ENCODE measurements at places on chromosomes 1 and 21.

DNA sequence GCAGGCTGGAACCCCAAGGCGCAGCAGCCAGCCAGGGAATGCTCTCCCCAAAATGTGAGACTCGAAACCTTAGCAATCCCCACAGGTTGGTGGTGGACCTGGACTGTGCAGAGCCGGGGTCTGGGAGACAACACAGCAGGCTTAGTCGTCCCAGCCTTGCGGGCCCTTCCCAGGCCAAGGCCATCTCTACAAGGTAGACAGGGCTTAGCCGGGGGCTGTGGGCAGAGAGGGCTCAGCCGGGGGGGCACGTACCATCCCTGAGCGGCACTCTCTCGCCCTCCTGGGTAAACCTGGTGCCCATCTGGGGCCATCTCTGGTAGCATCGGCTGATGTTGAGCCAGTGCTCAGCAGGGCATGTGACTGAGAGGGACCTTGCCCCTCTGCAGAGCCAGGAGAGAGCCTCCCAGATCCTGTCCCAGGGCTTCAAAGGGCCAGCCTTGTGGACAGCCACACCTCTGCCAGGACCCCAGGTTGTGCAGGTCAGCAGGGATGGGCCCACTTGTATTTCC is 2.2 kb upstream of the ACTRT2 start:
- no peak for DNase-seq

GRCh38 chr1:119353836-119354235 is 14.7 kb upstream of the HAO2 start:
- DNase-seq, result no peak

- DNase-seq, result no peak
These were observed 1.0 kb upstream of the HAO2 start for GRCh38 chr1:119367432-119368124.

DNA sequence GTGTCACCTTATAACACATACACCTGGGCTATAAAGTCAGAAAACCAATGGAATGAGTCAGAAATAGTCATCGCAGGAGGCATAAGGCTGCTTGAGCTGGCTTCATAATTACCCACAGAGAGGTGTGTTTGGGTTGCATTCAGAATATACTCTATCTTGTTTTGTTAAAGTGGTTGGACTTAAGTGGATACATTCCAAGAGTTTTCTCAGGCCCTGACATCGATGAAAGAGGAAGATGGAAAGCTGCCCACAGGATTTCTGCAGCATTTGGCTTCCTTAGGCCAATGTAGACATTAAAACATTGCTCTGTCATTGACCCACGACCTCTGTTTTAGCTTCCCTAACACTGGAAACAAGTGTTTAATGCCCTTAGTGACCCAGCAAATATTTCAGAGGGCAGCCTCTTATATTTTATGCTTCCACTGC is 18.6 kb upstream of the BCL10 start:
- no peak for DNase-seq

DNA sequence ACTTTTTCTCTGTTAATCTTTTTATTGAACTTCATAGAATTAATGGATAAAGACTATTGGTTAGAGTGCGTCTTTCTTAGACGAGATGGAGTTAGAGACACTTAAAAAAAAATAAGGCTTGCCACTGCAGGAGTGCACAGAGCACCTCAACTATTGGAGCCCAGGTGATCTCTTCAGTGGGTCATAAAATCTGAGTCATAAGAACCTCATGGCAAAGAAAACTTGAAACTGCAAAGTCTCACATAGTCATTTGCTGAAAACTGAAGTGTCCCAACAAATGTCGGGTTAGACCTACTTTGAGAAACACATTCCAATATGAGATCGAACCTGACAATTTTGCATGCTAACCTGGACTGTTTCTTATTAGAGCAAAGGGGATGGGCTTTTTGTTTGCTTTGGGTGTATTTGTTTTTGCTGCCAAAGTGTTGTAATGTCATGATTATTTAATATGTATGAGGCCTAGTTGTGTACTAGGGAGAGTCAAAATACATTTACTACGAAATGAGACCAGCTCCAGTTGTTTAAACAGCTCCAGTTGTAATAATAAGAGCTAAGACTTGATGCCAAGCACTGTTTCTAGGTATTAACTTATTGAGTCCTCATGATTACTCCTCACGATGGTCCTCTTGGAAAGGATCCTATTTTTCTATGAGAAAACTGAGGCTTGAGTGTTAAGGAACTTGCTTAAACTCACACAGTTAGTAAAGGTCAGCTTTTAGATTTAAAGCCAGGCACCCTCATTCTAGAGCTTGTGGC is 65.1 kb downstream of the DDR2 start:
- DNase-seq, result no peak

- DNase-seq, result peak; percentile 16
These were observed 68.5 kb downstream of the GIPC2 start for GRCh38 chr1:78114034-78114956.

DNA sequence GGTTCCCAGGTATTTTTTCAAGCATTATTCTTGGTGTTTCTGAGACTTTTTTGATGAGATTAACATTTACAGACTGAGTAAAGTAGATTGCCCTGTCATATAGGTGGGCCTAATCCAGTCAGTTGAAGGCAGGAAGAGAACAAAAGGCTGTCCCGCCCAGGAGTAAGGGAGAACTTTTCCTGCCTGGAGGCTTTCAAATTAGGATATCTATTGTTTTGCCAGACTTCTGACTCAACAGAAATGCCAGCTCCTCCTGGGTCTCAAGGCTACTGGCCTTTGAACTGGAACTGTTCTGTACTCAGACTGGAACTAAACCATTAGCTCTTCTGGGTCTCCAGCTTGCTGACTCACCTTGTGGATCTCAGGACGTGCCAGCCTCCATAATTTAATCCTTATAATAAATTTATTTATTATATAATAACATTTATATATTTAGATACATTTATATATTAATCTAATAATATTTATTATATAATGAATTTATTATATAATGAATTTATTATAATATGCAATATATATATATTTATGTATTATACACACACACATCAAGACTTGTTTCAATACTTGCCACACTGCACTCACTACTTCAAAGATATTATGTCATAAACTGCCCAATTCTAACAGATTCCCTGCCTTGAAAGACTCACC is 510.8 kb upstream of the B3GALT2 start:
- no peak for DNase-seq

- no peak for DNase-seq
These were observed 82.6 kb upstream of the EDEM3 start for GRCh38 chr1:184836934-184837895.

- DNase-seq, result no peak
These were observed 40.1 kb upstream of the SLC5A9 start for GRCh38 chr1:48182439-48182838.

GRCh38 chr1:198575798-198576641 is 35.5 kb upstream of the ATP6V1G3 start:
- no peak for DNase-seq

DNA sequence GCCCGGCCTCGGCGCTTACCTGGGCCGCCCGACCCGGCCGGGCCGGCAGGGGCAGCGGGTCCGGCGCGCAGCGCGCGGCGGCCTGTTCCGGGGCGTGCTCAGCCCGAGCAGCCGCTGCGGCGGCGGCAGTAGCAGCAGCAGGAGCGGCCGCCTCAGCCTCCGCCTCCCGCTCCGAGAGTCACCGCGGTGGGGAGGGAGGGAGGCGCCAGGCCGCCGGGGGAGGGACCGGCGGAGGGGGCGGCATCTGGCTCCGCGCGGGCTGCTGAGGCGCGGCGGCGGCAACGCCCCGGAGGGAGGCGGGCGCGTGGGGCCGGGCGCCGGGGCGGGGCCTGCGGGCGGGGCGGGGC is at the start of gene CTNNBIP1:
Gene CTNNBIP1, minus strand, starts transcription at position 194 of the 347 bp plus-strand sequence. CDS start 38,205 bp downstream, outside the sequence.
- DNase-seq, result no peak

GRCh38 chr1:58227604-58228003 is 318.9 kb downstream of the OMA1 start:
- DNase-seq, result no peak

DNA sequence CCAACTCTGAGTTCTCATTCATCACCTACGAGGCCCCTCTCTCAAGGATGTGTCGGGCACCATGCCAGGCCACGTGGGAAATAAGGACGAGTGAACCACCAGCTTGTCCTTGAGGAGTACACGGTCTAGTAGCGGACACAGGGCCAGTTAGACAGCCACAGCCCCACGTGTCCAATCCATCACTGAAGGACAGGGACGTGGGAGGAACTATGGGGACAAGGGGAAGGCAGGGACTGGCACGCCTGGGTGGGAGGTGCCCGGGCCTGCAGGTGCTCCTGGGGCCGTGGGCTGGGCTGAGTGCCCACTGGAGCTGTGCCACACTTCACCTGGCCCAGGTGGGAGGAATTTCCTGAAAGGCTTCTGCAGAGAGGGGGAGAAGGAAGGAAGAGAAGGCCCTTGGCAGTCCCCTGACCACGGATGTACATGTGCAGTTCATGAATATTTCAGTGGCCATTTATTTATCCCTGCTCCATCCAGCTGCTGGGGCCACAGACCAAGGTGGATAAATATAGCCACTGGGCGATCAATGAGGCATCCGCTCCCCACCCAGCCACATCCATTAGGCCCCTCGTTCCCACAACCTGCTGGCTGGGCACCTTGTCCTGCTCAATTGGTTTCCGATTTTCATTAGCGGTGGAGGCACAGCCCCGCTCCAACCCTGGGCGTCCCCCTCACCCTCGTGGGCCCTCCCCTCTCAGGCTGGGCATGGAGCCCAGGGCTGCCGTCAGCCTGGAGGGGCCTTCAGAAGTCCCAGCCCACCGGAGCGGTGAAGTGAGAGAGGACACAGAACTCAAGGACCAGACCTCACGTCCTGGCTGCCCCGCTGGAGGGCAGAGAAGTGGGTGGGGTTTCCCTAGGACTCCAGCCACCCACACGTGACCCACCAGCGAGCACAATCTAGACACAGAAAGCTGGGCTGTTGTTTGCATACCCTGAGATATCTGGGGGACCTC is 59.5 kb downstream of the CASZ1 start:
- no peak for DNase-seq

DNA sequence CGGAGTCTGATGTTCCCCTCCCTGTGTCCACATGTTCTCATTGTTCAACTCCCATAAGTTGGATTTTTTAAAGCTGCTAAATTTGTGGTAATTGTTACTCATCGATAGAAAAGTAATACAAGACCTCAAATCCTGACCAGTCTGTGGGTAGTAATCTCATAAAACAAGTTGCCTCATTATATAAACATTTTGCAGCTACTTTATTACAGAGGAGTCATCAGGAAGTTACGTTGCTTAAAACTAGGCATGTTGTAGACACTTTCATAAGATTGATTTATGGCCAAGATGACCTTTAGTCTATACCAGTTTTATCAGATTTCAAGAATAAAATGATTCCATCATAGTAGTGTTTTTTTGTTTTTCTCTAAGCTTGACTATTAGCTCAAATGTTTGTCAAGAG is 208.8 kb downstream of the GIPC2 start:
- no peak for DNase-seq

DNA sequence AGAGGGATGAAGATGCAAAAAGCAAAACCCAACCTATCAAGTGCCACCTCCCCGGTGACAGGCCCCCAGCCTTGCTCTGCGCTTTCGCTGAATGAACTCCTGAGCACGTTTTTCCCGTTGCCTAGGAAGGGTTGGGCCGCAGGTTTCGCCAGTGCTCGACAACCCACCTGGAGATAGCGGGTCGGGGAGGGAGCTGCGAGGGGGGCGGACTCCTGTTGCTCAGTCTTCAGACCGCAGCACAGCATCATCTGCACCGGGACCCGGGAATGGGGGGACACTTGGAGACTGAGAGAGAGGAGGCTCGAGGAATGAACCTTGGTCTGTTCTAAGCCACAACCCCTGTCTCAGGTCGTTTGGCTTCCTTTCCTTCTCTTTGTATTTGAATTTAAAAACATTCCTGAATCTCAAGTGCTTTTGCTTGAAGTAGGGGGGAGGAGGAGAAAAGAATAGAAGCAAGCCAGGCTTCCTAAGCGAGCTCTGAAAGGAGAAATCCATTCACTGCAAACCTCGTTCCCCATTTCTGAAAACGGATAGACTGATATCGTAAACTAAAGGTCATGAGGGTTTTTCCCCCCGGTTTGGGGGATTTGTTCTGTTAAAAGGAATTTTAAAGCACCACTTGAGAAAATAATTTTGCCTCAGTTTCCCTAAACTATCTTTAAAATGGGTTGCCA is 1.2 kb downstream of the AK5 start:
- no peak for DNase-seq

DNA sequence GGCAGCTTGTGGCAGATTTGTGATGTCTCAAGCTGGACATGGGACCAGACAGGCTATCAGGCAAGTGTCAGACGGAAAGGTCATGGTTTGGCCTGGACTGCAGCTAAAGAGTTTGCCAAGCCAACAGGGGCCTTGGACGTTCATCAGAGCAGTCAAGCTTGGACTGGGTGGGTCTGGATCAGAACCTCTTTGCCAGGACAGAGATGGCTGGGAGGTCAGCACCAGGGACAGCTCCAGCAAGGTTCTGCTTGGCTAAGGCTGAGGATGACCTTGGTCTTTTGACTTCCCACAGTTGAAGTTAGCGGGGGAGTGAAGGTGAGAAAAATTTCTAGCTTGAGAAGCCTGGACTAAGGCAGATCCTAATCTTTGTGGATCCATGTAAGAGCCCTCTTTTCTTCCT is 68.1 kb downstream of the GRIK3 start:
- DNase-seq, result no peak

DNA sequence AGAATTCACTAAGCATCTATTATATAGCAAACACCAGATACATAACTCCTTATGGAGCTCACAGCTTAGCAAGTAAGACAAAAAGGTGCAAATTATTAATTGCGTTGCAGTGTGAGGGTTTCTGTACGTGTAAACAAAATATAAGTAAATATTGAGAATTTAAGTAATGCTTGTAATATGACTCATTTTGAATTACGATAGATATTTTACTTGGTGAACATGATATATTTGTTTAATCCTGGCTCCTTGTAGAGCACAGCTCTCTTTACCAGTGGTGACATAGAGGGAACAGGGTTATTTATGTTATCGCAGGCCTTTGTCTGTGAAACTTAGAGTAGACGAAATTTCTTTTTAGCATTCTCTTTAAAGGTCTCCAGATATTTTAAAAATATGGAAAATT is 36.4 kb downstream of the LYPLAL1 start:
- no peak for DNase-seq

- DNase-seq, result no peak
These were observed 32.7 kb upstream of the GLIS1 start for GRCh38 chr1:53771648-53772047.

GRCh38 chr1:2082064-2082463 is 31.9 kb downstream of the PRKCZ start:
- no peak for DNase-seq

GRCh38 chr1:84073266-84073665 is 70.8 kb upstream of the PRKACB start:
- no peak for DNase-seq

All from activated gamma-delta T cell treated with anti-CD3 and anti-CD28 coated beads, Interleukin-2, amount 50 U/mL, for 16 hours (primary cell).